ENCODE measurements at places on chromosomes 12 and 14. TPM values are rescaled to one million over a fixed set of nuclear protein-coding genes. Genes with fewer than 3 reads are reported as not detected.

Gene TAS2R7
- not detected for total RNA-seq

Gene SDSL
- 26.9 TPM for total RNA-seq

Gene TMEM119
- total RNA-seq, result 1.5 TPM

Gene KRT78
- not detected for total RNA-seq

GRCh38 chr12:70052931-70053497 lies 190.2 kb upstream of the CNOT2 start:
- H3K27me3 ChIP-seq, result no peaks in the 10 kb centered on the region
- no peaks in the 10 kb centered on the region for H3K4me1 ChIP-seq
- DNase-seq, result no peak
- H3K4me3 ChIP-seq, result no peak overlapping the region

Gene PPP2R3C
- 22.0 TPM for total RNA-seq

All from upper lobe of left lung (tissue), 6 donors.